ENCODE measurements at places on chromosomes 2 and 18. TPM values are rescaled to one million over a fixed set of nuclear protein-coding genes. Genes with fewer than 3 reads are reported as not detected.
A peak's percentile ranks its signal among the peaks of the same experiment; 100 is the strongest.

GRCh38 chr2:193326296-193326695 lies 1131.6 kb upstream of the TMEFF2 start:
- DNase-seq = no peak

DNA sequence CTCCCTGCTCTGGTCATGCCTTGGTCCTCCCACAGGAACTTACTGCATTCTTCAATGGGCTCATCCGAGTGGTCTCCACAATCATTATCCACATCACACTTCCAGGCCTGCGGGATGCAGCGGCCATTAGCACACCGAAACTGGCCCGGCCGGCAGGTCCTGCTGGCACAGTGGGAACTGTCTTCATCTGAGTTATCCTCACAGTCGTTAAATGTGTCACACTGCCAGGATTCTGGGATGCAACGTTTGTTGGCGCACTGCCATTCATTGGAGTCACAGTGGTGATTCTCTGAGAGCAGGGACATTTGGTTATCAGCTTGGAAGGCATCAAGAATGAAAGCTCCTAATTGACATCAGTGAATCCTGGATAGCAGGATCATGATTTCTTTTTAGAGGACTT lies 104.5 kb downstream of the DHRS9 start:
- no peak for DNase-seq

DNA sequence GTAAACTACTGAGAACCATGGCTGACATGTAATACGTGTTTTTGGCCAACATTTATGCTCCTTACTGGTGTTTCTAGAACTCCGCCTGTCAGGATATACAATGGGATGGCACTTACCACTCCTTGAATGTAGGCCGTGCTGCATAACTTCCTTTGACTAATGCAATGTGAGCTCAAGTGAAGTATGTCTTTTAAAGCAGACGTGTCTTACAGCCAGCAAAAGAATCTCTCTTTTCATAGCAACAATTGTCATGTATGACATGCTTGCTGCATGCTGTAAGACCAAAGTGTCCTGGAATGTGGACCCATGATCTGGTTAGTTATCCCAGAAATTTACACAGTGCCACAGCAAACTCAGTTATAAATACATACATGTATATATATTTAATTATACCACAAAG lies 1202.7 kb upstream of the PIK3C3 start:
- DNase-seq = no peak

GRCh38 chr2:173858291-173858731 lies 106.9 kb downstream of the SP3 start:
- DNase-seq = no peak

DNA sequence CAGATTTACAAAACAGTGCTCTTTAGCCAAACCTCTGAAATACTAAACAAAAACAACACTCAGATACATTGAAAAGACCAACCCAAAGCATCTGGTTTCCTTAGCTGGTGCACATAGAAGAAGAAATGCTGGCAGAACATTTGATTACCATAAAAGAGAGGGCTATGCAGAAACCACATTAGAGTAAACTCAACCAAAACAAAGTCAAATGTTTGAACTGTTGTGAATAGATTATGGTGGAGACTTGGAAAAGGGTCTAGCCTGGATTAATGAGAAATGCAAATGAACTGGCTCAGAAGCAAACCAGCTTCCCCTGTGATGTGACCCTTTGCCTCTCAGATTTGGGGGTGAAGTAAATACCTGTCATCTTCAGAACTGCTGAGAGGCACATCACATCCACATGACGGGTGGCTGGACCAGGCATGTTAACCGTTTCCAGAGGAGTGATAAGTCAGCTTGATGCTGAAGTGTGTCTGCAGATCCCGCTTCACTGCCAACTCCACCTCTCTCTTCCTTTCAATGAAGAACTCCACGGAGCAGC lies 153.0 kb downstream of the NRP2 start:
- DNase-seq = no peak

DNA sequence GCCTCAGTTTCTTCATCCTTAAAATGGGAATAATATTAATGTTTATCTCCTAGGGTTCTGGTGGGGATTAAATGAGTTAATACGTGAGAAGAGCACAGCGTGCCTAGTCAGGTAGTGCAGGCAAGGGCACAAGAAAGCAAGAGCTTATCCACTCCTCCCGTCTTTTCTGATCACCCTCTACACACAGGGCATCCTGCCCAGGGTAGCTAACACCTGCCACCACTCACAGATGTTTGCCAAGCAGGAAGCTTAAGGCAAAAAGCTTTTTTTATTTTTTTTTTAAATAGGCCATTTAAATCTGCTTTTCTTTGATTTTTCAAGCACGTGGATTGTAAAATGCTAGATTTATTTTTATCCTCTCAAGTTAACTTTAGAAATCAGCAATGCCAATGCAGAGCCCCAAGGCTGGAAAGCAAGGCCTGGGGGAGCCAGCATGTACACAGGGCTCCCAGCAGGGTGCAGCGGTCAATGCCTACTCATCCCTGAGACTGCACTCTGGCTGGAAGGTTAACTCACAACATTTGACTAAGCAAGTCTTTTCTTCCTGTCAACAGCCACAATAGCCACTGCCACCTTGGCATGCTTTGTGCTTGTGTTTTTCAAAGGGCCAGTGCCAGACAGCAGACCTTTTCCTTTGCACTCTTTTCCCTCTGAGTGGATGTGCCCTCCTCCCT lies 86.5 kb upstream of the ACAA2 start:
- no peak for DNase-seq

DNA sequence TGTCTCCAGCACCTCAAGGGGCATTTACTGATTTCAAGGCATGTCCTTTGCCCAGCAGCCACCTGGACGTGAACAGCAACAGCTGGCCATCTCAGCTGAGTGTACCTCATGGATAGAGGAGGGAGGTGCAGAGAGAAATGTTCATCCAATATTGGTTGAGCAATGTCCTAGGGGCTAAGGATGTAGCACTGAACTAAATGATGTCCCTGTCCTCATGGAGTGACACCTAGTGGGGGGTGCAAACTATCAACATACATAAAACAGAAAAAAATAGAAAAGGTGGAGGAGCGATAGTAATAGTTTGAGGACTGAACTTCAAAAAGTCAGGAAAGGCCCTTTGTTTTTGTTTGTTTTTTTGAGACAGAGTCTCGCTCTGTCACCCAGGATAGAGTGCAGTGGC lies 4.8 kb upstream of the UGGT1 start:
- DNase-seq = no peak

DNA sequence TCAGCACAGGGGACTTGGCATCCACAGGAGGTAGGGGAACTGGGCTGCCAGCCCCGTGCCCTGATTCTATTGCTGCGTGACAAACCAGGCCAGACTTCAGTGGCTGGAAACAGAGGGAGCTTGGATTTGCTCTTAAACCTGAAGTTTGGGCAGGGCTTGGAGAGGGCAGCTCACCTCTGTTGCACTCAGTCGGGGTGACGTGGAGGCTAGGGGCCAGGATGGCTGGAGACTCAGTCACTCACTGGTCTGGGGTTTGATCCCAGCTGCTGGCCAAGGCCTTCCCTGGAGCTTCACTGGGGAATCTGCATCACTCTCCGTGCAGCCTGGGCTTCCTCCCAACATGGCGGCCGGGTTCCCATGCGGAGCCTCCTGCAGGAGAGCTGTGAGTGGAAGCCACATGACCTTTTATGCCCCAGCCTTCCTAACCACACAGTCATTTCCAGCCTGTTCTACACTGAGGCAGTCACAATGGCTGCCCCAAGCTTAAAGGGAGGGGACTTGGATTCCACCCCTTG lies 175.2 kb upstream of the HDAC4 start:
- DNase-seq = no peak

DNA sequence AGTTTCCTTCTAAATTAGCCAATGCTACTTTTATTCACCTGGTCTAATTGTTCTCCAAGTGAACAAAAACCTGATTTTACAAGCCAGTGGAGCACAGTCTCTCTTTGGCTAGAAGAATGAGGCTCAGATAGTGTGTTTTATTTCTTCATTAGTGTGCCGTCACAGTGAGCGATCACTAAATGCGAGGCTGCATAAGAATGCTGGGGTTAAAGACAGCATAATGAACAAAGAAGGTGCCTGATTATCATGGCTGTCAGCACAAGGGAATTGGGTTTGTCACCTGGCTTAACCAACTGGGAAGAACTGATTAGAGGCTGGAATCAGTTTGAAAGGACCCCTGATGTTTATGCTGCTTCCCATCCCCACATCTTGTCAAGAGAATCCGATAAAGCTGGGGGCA lies 76.4 kb downstream of the EPHA4 start:
- DNase-seq = no peak

GRCh38 chr2:19899985-19900930 lies 1.5 kb downstream of the TTC32 start:
- no peak for DNase-seq

GRCh38 chr18:55114876-55115275 lies 155.6 kb upstream of the CCDC68 start:
- no peak for DNase-seq

GRCh38 chr2:95350368-95350767 lies 52.1 kb upstream of the FAHD2A start:
- DNase-seq = no peak

DNA sequence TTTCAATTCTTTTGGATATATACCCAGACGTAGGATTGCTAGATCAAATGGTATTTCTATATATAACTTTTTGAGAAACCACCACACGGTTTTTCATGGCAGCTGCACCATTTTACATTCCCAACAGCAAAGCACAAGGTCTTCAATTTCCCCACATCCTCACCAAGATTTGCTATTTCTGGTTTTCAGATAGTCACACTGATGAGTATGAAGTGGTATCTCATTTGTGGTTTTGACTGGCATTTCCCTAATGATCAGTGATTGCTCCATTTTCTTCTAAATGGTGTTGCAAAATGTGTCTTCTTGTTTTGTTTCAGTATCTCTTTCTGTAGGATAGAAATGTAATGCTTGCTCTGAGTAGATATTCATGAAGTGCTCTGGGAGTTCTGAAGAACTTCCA lies 52.0 kb downstream of the ANKRD44 start:
- no peak for DNase-seq

DNA sequence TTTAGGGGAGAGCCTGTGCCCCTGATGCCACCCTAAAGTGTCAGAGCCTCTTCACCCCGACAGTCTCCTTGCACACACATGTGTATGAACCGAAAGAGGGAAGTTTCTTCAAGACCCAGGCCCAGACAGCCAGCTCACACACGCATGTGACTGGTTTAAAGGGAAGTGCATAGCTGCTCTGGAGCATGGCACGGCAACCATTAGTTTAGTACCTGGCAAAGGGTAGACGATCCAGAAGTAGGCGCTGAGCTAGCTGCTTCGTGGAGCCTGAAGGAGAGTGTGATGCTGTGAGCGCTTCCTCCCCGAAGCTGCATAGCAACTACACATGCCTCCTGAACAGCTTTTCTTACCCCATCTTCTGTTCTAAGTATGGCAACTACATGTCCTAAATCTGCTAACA lies 91.7 kb downstream of the ZCCHC2 start:
- DNase-seq = no peak

DNA sequence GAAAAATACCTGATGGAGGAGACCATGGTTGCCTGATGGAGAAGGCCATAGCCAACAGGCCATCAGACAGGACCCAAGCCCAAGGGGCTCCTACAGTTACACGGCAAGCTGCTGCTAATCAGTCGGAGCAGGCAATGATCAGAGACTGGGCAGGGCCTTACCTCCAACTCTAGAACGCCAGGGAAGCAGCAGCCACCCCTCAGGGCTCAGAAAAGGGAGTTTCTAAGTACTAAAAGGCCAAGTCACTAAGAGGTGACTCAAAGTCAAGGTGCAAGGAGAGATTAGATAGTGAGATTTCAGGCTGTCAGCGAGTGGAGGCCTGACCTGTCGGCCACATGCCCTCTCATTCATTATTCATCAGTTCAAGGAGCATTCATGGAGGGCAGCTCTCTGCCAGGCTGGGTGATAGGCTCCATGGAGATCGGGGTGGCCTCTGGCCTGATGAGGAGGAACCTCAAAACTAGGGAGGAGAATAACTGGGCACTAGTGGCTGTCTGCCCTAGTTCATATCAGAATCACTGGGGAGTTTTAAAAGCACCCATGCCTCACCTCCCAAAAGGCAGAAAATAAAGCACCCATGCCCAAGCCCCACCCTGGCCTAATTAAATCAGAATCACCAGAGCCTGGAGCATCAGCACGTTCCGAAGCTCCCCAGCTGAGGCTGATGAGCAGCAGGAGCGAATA lies 3.6 kb downstream of the VIL1 start:
- no peak for DNase-seq

- no peak for DNase-seq
Measured at GRCh38 chr2:159185401-159186130, 100.9 kb downstream of the WDSUB1 start.

GRCh38 chr18:23918395-23919032 lies 96.0 kb upstream of the TTC39C start:
- peak; percentile 63 for DNase-seq

DNA sequence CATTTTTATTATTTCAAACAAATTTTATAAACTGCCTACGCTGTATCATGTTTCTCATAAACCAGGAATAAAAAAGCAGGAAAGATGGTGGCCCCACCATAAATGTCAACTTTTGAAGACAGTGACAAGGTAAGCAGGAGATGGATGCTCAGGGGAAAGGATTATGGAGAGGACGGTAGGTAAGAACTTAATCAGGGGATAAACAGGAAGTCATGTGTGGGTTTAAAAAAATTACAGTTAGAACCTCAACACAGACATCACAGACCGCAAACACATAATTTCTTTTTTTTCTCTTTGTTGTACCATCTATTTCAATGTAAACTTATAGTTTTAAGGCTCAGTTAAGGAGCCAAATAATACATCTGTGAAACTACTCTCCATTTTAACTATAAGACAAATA lies 575.2 kb upstream of the SLC8A1 start:
- DNase-seq = no peak

DNA sequence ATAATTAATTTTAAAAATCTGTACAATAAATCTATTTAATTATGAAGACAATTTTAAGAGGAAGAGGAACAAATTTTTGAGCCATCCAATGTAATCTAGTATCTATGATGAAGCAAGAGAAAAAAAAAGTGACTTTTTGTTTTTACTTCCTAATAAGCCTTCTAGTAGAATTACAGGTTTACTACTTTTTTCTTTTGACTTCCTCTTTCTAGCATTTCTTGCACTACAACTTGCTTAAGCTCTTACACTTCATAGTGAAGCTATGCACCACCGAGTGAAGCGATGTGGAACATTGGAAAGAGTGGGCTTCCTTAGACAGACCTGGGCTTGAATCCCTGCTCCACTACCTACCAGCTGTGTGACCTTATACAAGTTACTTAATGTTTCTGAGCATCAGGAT lies 2.1 kb downstream of the SERPINB2 start:
- no peak for DNase-seq

GRCh38 chr2:51025906-51026555 lies 5.9 kb downstream of the NRXN1 start:
- no peak for DNase-seq

DNA sequence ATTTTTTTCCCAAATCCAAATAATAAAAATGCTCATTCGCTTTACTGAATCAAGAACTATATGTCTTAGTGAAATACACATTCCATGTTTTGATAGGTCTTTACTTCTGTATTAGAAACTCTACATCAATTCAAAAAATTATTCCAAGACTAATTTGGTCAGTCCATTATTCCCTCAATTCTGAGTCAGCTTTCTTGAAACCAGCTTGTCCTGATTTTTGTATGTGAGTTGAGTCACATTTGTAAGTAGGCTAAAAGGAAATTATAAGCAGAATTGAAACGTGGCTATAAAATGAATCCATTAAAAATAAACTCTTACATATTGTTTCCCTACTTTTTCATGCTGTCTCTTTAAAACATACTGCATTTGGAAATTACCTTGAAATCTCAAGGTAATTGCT lies 113.0 kb downstream of the DNER start:
- no peak for DNase-seq

SPATA3 gene
- not detected for polyA plus RNA-seq

ABCG5 gene
- polyA plus RNA-seq = 0.44 TPM

DYTN gene
- not detected for polyA plus RNA-seq

CRYGD gene
- 0.59 TPM for polyA plus RNA-seq

IL18R1 gene
- polyA plus RNA-seq = 2.9 TPM

Measured in renal cortex interstitium (tissue), 15 donors.